ENCODE measurements at places on chromosomes 1 and 21.

GRCh38 chr1:241142493-241142892, 214.5 kb downstream of the RGS7 start:
- DNase-seq = no peak

DNA sequence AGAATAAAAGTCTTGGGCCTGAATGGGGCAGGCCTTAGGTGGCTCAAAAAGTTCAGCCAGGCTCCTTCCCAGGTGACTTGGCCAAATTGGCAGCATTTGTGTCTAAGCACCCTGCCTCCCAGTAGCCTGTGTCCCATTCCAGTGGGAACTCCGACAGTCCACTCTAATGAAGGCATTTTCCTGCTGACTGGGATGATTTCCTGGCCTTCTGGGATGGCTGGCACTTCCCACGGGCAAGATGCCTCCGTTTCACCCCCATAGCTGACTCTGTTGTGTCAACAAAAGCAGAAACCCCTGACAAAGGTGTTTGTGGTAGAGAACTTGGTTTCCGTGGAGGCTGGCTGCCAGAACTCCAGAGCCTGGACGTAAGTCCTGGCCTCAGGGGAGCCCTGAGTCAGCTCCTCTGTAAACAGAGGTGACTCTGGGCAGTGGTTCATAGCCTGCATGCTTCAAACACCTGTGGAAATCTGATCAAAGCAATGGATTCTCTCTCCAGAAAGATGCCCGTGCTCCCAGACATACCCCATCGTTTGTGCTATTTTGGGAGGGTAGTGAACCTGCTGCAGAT, 36.6 kb downstream of the WNT3A start:
- DNase-seq = no peak

- no peak for DNase-seq
Observed at GRCh38 chr1:112529301-112529700, 20.5 kb downstream of the WNT2B start.

DNA sequence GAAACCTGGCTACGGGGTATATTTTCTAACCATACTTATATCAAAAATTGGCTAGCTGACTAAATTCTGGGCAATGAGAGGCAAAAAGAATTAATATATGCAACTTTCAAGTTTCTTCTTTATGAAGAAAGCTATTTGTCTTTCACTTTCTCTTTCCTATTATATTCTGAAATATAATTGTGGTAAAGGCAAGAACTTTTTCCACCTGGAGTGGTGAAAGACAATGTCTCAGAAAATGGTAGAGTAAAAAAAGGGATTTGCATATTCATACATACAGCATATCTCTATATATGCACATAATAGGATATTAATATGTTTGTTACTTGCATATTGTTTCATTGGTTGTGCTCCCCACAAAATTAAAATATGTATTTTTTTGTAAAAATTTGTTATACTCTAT, 793.8 kb downstream of the PLA2G4A start:
- DNase-seq = no peak

- DNase-seq = no peak
Observed at GRCh38 chr1:10814312-10814711, 17.9 kb upstream of the CASZ1 start.

DNA sequence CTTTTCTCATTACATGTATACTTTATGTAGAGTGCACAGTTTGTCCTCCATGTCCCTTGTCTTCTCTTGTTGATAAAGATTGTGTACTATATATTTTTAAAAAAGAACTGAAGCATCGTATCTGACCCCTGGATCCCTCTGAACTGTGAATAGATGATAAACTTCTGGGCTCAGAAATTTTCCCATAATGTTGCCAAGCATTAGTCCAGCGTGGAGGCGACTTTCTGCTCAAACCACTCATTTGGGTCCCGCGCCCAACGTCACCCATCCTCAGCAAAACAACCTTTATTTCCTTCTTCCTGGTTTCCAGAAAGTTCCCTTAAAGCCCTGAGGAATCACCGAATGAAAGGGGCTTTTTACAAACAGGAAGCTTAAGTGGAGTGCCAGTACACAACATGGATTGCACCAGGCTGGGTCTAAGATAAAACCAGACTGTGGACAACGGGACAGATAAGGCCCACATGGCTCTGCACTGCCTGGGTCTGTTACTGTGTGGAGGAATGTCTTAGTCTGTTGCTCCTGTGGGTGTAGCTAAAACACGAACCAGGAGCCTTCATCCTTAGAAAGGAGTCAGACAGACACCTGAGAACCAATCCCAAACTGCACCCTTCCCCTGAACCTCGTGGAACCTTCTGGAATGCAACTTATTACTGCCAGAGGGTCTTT, 15.6 kb downstream of the EVA1C start:
- DNase-seq = no peak

DNA sequence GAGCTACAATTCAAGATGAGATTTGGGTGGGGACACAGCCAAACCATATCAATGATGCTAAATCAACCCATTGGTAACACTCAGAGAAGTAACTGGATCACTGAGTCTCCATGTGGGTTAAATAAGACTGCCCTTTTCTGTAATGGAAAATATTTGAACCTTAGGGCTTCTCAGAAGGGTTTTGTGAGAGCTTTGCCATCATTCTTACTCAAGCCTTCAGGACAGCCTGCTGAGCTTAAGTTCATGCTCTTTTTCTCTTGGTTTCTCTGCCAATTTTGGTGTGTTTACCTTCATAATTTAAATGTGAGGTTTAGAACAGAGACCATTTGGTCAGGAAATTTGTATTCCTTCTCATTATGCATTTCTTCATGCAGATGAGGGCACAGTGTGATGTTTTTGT, 74.7 kb downstream of the DISC1 start:
- DNase-seq = no peak

GRCh38 chr1:2637442-2638145, 4.8 kb upstream of the MMEL1 start:
- no peak for DNase-seq

DNA sequence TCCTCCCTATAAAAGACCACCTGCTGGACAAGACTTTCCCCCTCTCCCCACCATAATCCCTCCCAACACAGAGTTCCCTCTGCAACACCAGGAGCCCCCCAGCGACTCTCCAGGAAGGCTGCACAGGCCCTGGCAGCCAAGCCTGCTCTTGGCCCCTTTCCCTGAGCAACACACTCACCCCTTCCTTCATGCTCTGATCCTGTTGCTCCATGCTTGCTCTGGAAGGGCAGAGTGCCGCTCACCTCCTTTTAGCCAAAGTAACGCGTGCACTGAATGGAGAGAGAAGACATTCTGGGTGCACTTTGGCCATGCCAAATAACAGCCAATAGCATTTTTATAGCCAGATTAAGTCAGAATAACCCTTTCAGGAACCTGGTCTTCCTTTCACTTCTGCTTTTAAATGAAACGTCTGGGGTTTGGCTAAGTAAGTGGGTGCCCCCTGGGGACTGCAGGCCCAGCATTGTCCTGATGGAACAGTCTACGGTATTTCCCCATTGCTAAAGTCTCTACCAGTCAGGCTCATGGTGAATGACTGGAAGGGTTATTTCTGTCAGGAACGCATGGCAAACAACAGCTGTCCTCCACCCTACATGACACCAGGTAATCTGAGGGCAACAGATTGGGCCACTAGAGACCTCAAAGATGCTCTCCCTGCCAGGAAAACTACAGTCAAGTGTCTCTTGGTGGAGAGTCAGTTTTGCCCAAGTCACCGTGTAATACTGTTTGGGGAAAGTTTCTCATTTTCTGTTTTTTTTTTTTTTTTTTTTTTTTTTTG, at the start of gene SLC2A5:
SLC2A5 (minus strand) TSS at position 310 of the 775 bp plus-strand sequence; CDS start at position 211, 99 bp downstream.
- DNase-seq = no peak

- no peak for DNase-seq
Observed at GRCh38 chr1:30747033-30748008, 10.3 kb downstream of the LAPTM5 start.

- no peak for DNase-seq
Observed at GRCh38 chr1:21936366-21937031, 611 bp downstream of the HSPG2 start.

DNA sequence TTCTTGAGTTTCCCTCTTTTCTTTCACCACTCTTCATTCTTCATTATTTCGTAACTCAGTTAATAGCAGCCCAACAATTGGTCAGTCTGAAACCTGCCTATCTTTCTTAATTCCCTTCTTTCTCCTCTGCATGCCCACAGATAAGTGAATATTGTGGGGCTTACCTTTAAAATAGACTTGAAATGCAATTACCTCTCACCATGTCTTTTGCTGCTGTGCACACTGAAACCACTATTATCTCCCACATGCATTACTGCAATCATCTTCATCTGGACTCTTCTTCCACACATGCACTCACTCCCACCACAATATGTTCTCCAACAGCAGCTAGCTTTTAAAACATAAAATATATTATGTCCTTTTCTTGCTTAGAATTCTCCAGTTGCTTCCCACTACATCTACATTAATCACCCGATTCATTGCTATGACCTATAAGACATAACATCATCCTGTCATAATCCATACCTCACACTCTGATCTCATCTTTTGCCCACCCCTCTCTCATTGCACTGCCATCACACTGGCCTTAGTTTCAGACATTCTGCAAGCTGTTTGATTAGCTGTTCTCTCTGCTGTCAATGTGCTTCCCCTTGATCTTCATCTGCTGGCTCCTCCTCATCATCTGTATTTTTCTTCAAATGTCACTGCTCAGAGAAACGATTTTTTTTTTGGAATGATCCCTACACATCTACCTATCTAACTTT, 304.8 kb downstream of the PTPRC start:
- DNase-seq = no peak

DNA sequence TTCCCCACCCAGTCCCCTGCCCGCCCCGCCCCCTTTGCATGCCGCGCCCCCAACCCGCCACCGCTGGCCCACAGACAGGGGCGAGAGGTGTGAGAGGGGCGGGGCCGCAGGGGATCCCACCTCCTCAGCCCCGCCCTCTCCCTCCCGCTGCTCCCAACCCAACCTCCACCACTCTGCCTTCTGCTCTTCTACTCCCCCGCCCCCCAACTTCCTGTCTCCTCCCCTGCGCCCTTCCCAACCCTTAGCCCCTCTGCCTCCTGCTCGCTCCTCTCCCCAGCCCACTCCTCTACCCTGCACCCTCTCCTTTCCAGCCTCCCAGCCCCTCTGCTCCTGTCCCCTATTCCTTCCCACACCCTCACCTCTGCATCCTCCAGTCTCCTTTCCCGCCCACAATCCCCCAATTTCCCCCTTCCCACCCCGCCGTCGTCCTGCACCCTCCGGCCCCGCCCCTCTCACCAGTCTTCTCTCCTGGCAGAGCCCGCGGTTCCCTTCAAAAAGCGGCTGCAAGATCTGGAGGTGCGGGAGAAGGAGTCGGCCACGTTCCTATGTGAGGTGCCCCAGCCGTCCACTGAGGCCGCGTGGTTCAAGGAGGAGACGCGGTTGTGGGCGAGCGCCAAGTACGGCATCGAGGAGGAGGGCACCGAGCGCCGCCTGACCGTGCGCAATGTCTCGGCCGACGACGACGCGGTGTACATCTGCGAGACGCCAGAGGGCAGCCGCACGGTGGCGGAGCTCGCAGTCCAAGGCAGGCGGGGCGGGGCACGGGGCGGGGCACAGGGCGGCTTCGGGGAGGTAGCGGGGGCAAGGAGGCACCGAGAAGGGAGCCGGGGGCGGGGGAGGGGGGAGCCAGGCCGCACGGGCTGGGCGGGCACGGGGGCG, 5.4 kb downstream of the OBSCN start:
- peak; percentile 87 for DNase-seq

- DNase-seq = no peak
Observed at GRCh38 chr1:154605534-154605933, 2.5 kb downstream of the ADAR start.

- DNase-seq = no peak
Observed at GRCh38 chr1:193123751-193124150, 1.9 kb downstream of the CDC73 start.

- DNase-seq = no peak
Observed at GRCh38 chr1:65953170-65953569, 160.5 kb downstream of the PDE4B start.

- DNase-seq = no peak
Observed at GRCh38 chr1:193705554-193705981, 519.2 kb upstream of the B3GALT2 start.

DNA sequence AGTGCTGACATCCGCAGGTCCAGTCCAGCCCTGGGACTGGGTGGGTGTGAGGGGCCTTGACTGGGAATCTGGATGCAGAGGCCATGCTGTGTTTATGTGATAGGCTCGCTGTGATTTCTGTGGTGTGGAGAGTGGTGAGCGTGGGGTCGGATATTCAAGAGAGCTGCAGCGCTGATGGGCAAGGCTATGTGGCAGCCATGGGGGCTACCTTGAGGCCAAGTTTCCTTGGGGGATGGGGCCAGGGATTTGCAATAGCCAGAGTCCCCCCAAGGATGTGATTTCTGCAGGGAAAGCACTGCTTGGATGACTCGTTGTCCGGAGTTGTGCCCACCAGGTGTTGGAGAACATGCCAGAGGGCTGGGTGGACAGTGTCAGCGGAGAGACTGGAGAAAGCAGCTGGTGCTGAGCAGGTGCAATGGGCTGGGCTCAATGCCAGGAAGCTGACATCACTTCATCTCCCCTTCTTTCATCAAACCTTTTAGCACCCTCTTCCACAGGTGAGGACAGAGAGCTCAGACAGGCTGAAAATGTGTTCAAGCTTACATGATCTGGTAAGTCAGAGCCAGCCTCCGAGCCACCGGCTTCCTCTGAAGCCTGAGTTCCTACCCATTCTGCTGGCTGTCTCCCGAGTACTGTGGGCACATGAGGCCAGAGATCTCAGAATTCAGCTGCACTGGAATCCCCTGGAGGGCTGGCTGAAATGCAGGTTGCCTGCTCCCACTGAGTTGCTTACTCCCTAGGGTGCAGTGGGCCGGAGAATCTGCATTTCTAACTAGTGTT, 132.9 kb downstream of the RHOU start:
- no peak for DNase-seq

GRCh38 chr1:165938844-165939243, 111.4 kb downstream of the UCK2 start:
- DNase-seq = no peak

DNA sequence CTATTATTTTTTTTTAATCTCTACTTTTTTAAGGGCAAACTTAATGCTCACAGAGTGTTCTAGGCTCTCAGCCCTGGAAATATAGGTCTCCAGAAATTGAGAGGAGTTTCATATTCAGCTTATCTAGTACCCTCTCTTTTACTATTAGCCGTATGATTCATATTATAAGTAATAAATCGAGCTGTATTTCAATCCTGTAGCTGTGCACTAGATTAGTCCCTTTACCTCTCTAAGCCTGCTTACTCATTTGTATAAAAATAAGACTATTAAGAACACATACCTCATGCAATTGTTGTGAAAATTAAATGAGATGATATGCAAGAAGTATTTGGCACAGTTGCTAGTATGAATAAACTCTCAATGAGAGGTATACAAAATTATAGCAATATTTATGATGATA, 128.2 kb upstream of the HOOK1 start:
- no peak for DNase-seq

DNA sequence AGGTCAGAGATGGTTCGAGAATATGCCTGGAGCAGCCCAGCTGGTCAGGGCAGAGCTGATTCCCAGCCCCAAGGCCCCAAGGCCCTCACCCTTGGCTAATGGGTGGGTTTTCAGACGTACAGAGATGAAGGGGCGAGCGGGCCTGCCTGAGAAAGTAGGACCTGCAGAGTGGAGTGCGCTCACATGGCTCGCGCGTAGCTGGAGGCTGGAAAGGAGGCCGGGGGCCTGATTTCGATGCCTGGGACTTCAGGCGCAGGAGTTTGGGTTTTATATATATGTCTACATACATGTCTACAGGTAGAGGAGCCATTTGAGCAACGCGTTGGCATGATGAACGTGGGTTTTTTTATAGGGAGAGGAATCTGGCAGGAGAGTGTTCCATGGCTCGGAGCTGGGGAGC, 8.9 kb downstream of the COQ8A start:
- no peak for DNase-seq

Measured in activated naive CD8-positive, alpha-beta T cell treated with anti-CD3 and anti-CD28 coated beads, Interleukin-2, amount 50 U/mL, for 16 hours (primary cell).